ENCODE measurements at places on chromosomes 13 and 19.

DNA sequence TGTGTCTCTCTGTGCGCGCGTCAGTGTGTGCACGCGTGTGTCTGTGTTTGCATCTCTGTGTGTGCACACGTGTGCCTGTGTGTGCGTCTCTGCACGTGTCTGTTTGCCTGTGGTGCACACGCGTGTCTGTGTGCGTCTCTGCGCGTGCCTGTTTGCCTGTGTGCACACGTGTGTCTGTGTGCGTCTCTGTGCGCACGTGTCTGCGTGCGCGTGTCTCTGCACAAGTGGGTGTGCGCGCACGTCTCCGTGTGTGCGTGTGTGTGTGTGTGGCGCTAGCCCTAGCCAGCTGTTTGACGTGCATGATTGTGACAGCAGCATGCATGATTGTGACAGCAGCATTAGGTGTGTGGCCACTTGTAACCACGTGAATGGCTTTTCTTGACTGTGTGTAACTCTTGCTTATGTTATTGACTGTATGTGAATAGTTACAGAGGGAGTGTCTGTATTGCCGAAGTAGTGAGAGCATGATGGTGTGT, 31.1 kb downstream of the ZNF146 start:
- DNase-seq = no peak

DNA sequence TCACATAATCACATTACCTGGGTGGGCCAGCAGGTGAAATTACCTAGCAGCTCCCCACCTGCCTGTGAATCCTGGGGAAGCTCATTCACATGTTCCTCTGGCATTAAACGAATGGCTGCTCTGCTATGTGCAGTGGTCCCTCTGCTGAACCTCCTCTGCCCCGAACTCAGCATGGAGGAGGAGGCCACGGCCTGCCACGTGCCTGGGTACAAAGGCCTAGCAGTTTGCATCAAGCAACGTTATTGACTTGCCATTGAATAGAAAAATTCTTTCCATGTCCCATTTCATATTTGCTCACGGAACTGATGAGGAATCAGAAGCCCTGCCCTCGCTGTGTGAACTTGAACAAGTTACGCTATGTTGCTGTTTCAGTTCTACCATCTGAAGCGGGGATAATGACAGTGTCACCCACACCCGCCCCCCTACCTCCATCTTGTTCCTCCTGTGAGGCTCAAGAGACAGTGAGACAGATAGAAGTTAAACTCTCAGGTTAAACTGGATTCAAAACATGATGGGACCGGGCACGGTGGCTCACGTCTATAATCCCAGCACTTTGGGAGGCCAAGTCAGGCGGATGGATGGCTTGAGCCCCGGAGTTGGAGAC, 25.3 kb downstream of the SLC7A1 start:
- no peak for DNase-seq

GRCh38 chr13:41025518-41025917, 6.4 kb upstream of the ELF1 start:
- DNase-seq = no peak

- no peak for DNase-seq
Measured at GRCh38 chr13:91126806-91127205, 220.7 kb upstream of the MIR17HG start.

DNA sequence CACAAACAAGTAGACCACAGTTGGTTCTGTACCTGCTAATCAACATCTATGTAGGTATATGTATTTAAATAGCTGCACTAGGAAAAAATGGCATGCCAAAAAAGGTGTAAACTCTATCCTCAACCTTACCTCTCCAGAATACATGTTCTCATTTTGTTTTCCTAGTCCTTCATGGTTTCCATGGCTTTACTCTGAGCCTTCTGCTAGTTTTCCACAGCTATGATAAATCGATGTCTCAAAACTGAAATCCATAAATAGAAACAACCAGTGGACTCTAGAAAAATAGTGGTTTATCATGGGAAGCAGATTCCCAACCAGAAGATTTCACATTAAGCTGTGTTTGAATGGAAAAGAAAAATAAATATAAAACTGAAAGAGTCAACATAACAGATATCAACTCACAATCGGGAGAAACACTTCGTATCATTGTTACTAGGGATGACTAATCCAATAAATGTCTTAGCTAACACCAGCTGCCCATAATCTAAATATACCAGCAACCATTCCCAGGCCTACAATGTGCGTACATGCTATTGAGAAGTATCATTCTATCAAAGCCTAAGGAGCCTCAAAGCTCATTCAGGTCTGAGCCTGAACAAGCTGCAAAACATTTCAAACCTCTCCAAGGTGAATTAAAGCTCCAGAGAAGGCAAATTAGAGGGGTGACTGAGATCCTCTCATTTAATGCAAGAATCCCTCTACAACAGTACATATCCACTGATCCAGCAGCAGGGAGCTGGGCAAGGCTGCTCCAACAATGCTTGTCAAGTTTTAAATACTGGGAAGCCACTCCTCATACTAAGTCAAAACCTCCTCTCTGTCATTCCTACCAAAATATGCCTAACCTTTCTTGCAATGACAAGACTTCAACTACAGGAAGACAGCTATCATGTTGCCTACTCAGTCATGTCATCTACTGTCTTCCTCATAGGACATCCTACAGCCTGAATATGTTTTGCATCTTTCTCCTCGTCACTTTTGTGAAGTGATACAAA, 90.2 kb downstream of the KCTD12 start:
- DNase-seq = no peak

- no peak for DNase-seq
Measured at GRCh38 chr13:91168386-91168711, 179.1 kb upstream of the MIR17HG start.
